ENCODE measurements at places on chromosomes 6 and 20. TPM values are rescaled to one million over a fixed set of nuclear protein-coding genes. Genes with fewer than 3 reads are reported as not detected.

The C6orf163 gene
- 4.2 TPM for total RNA-seq

The SYCP2 gene
- 2.4 TPM for total RNA-seq

The AHCY gene
- 37.9 TPM for total RNA-seq

GRCh38 chr20:54174457-54175175 lies 830 bp upstream of the CYP24A1 start:
- DNase-seq: no peak

DNA sequence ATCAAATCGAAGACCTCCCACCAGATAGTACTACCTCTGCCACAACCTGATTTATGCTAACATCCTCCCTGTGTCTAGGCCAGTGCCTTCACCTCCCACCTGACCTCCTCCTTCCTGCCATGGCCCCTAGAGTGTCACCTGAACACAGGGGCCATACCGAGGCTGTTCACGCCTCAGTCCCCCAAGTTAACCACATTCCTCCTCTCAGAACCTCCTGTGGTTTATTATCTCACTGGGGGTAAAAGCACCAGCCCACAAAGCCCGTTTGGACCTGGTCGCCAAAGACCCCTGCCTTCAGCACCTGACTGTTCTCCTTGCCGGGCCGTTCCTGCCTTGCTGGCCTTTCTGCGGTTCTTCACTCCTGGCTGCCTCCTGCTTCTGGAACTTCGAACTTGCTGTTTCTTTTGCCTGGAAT lies 13.7 kb downstream of the MAS1 start:
- DNase-seq: no peak

DNA sequence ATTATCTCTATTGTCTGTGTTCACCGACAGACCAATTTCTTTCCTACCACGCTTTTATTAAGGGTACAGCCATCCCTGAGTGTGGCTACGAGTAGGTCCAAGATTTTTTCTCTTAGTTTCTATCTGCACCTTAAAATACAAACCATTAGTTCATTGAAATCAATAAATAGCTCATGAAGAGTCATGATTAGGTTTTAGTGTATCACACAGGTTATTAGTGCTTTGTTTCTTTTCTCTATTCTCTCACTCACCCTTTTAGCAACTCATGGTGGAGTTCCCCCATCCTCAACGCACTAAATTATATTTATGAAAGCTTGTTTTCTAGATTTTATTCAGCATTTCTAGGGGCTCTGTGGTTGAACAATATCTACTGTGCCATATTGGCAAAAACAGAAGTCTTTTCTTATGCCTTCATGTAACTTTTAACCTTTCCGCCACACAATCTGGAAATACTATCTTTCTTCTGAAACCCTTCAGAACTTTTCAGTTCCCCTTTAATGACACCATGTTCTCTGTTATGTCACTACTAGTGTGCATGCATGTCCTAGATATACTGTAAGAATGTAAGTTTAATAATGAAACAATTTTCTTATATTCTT lies 128.2 kb upstream of the LAMA2 start:
- no peak for DNase-seq

GRCh38 chr20:16132036-16132798 lies 441.0 kb downstream of the KIF16B start:
- DNase-seq: no peak

DNA sequence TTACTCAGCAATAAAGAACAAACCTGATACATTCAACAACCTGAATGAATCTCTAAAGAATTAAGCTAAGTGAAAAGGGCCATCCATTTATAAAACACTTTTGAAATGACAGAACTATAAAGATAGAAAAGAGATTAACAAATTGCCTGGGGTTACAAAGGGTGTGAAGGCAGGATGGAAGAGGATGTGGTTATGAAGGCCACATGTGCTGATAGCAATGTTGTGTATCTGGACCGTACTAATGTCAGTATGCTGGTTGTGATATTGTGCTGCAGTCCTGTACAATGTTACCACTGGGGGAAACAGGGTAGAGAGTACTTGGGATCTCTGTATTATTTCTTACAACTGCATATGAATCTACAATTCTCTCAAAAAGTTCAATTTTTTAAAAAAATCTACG lies 36.4 kb downstream of the ELOVL5 start:
- DNase-seq: no peak

- DNase-seq: no peak
Observed at GRCh38 chr20:24763386-24764026, 185.6 kb upstream of the CST7 start.

GRCh38 chr6:30888816-30889495 lies 4.6 kb downstream of the DDR1 start:
- DNase-seq: no peak

DNA sequence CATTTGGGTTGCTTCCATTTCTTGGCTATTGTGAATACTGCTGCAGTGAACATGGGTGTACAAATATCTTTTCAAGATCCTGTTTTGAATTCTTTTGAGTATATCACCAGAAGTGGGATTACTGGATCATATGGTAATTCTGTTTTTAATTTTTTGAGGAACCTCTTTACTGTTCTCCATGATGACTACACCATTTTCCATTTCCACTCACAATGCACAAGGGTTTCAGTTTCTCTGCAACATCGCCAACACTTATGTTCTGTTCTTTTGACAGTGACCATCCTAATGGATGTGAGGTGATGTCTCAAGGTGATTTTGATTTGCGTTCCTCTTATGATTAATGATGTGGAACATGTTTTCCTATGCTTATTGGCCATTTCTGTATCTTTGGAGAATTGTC lies 214.4 kb upstream of the ZFP64 start:
- DNase-seq: no peak

DNA sequence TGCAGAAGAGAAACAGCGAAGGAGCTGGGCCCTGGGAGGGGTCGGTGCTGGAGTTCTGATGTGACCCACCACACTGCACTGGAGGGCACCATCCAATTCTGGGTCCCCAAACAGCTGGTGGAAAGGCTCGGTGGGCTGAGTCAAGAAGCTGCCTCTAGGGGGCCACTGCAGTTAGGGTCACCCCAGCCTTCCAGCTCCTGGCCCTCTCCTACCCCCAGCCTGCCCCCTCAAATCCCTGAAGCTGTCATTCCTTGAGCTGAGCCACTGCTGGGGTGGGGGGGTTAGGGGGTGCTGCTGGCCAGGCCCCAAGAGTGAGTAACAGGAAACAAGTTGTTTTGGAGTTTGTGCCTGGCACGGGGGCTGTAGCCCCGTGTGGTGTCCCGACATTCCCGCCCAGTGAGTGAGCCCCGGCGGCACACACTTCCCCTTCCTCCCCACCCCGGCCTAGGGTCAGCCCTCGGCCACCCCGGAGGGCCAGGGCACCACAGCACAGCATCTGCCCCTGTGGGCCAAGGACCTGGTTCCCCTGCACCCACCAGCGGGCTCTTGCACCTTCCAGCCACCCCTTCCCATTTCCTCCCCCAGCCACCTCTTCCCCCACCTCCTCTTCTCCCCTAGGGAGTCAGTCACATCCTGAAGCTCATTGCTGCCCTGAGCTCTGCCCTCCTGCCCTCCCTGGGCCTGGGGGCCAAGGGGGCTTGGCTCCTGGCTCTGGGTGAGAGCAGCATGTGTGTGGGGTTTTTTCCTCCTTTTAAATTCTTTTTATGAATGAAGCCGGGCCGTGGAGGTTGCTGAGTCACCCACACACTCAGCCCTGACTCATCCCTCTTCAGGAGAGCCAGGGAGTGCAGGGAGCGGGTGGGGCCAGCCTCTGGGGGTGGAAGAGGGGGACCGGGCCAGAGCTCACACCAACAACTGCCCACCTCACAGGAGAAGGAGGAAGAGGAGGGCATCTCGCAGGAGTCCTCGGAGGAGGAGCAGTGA lies 4.6 kb downstream of the SMIM29 start:
- DNase-seq: peak; percentile 93

DNA sequence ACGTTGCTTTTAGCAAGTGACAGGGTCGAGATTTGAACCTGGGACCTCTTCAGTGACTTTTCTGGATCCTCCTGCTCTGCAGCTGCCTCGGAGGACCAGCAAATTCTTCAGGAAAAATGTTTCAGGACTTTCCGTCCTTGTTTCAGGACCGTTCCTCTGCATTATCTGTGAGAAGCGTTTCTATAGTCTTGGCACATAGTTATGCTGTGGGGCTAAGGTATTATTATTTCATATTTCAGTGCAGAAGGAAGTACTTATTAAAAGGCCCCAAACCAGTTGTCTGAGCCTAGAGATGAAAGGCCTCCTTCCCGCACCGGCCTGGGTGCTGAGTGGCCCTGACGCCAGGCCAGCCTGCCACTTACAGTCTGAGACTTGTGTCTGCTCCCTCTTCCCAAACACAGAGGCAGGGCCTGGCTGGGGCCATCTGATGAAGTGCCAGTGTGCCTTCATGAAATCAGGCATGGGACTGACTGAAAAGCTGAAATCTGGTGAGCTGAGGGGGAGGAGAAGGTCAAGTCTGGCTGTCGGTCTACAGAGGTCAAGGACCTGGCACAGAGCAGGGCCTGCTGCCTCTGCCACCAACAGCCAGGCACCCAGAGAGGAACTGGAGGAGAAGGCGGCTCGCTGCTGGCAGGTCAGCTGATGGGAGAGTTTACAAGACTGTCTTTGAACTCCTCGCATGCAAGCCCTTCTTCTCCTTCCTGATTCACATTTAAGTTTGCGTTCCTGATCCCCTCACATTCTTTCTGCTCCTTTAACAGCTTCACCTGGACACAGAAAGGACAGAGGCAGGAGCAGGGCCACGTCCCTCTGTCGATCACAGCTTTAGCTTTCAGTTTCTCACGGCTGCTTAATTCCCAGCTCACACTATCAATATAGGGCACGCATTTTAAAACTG lies 8.9 kb upstream of the QKI start:
- DNase-seq: no peak

GRCh38 chr6:27157459-27158315 lies 89.8 kb upstream of the PRSS16 start:
- DNase-seq: peak; percentile 82
